ENCODE measurements at places on chromosomes 6 and 20.

DNA sequence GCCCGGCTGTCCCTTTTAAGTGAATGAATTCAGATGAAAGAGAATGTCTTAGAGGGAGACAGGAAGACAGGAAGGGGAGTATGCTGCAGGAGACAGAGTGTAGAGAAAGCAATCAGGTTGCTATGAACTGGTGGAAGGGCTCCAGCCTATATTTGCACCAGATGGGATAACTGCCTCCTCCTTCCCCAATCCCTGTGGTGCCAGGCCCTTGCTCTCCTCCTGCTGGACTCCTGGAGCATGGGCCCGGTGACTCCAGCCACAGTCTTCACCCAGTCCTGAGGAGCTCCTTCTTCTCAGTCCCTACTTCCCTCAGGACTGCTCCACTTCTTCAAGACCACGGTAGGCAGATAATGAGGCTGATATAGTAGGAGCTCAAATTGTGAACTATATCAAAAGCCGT, 91.8 kb downstream of the TMEM200A start:
- no peak for DNase-seq

- DNase-seq: no peak
Measured at GRCh38 chr6:170083236-170084051, 207.4 kb downstream of the DLL1 start.

- DNase-seq: no peak
Measured at GRCh38 chr6:163599136-163599535, 184.6 kb downstream of the QKI start.

- DNase-seq: no peak
Measured at GRCh38 chr6:44367681-44368080, 19.8 kb upstream of the CDC5L start.

- DNase-seq: no peak
Measured at GRCh38 chr20:62233684-62234083, 4.6 kb upstream of the OSBPL2 start.

DNA sequence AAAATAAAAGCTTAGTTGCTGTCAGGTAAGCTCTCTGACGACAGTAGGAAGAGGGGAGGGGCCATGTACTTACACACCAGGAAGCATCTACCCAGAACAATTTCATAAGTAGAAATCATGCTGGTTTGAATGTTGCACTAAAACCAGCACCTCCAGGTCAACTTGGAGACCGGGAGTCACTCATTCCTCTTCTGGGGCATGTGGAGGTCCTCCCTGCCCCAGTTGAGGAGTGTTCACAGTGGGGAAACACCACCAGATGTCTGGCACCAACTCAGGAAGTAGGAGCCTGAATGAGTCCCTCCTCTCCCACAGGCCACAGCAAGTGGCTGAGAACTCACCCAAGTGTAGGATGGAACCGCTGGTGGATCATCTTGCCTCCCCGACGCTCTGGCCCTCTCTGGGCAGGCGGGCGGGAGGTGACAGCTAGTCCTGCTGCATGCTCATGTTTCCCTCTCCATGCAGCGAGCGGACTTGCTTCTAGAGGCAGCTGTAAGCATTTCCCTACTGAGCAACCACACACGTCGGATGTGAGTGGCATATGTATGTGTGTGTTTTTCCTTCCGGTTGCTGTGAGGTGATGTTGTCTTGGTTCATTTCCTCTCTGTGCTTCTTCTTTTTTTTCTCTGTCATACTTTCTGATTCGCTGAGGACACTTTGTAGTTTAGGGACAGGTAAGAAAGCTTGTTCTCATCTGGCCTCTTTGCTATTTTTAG, 149.5 kb upstream of the NEDD9 start:
- no peak for DNase-seq

GRCh38 chr6:31079656-31080261, 32.6 kb downstream of the C6orf15 start:
- peak; percentile 60 for DNase-seq

DNA sequence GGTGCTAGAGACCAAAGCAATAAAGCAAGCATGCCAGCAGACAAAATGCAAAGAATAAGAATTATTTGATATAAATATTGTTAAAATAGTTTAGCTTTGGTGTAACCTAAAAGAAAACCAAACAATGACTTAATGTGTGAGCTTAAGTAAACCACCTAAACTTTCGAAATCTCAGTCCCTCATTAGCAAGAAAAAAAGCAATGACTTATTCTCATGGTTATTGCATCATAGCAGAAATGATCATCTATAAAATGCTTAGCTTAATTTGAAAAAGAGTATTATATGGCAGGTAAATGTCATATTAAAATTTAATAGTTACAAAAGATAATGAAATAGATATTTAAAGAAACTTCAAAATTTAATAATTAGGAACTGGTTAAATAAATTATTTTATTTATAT, 1395.7 kb upstream of the EYS start:
- no peak for DNase-seq

DNA sequence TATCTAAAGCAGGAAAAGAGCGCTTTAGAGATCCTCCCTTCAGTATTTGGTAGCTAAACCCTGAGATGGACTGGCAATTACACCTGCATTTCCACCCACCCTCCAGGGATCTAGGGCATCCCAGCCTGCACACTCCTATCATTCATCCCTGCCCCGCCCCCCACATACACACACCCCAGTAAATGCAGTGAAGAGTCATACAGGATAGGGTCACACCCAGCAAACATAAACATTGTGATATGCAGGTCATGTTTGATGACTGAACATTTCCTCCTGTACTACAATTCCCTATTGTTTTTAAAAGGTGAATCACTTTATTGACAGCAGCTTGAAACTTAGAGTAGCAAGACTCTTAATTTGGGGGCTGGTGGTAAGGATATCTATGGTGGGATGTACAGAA, 112.9 kb downstream of the FOXO3 start:
- DNase-seq: no peak

DNA sequence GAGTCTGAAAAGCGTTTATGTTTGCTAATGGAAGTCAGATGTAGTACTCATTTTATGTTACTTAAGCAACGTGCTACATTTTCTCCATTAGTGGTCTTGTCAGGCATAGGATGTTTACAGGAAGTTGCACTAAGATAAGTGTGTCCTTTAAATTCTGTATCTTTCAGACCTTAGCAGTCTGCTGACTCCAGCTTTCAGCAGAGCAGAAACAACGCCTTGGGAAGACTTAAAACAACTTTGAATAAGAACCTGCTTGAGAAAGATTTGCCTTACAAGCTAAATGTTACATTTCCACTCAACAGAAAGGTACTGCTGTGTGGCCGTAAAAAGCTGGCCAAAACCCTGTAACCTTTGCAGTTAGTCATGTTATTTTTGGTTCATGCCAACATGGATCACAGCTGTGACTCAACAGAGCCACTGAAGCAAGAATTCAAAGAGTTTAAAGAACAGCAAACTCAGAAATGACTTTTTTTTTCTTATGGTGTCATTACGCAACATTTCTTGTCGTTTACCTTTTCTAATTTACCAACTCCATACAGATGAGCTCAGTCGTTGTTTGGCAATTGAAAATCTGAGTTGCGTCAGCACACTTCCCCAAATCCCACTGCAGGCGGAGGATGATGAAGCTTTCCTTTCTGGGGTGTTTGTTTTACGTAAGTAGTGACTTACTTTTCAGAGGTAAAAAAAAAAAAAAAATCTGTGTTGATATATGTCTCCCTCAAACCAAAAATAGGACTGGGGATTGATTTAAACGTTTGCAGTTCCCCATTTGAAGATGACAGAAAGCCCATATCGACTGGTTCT, 27.9 kb upstream of the BMP6 start:
- DNase-seq: no peak

- peak; percentile 88 for DNase-seq
Measured at GRCh38 chr6:128508588-128509296, 11.7 kb downstream of the PTPRK start.

GRCh38 chr6:88764081-88764480, 199.3 kb downstream of the RNGTT start:
- no peak for DNase-seq

DNA sequence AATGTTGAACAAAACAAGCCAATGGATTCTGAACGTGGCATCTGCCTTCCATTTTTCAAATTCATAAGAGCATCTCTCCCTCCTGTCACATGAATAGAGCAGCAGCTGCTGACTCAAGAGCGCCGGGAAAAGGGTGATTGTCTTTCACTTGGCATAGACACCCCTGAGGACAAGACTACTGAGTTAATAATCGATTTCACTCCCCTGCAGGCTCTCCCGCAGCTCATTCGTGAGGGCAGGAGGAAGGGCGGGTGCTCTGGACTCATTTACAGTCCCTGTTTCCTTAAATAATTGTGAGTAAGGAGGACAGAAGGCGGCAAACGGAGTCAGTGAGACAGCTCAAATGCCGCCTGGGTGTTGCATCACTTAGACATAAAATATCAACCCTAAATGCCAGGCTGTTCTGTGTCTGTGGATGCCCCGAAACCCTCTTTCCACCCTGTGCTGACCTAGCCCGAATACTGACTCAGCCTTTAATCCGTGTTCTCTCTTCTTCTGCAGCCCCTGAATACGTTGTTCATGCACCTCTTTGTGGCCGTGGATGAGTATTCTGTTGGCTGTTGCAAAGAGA, 21.6 kb downstream of the CFAP61 start:
- no peak for DNase-seq

GRCh38 chr6:44442236-44442635, 54.7 kb downstream of the CDC5L start:
- DNase-seq: no peak

DNA sequence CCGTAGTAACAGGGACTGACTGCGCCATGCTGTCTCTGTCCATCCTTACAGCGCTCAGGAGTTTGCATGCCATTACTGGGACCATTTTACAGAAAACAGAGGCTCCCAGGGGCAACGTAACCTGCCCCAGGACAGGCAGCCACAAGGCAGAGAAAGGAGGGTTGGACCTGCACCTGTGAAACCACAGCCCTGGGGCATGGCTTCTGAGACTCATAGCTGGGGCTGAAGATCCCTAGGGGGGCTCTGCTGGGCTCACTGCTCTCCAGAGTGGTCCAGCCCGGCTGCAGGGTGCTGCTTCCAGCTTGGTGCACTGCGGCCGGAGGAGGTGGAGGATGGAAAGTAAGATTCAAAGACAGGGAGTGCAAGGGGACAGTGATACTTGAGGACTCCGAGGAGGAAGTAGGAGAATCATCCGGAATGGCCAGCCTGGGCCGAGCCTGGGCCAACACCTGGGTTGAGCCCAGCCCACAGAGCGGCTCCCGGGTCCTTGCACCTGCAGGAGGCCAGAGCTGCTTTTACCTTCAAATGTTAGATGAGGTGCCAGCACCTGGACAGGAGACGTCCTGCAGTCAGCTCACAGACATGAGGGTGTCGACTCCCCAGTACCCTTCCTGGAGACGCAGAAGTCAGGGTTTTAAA, 183.2 kb downstream of the CDH4 start:
- DNase-seq: no peak

DNA sequence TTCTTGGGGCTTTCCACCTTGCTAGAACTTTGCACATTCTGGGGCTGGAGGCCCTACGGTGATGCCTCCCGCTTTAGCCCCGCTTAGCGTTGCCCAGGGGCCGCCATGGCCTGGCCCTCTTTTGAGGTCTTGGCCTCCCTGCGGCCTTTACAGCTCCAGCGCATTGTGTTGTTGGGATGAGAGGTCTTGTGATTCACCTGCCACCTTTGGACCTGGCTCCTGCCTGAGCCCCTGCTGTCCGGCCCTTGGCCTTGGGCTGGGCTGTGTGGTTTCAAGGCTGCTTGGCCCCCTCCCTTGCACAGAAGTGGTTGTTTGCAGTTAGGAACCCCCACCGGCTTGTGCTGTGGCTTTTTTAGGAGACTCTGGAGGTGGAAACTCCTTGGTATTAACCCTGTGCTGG, 61.0 kb upstream of the CDH4 start:
- no peak for DNase-seq

GRCh38 chr6:167815296-167815980, 11.3 kb upstream of the AFDN start:
- no peak for DNase-seq

GRCh38 chr6:29504961-29505360, 17.2 kb upstream of the MAS1L start:
- no peak for DNase-seq

DNA sequence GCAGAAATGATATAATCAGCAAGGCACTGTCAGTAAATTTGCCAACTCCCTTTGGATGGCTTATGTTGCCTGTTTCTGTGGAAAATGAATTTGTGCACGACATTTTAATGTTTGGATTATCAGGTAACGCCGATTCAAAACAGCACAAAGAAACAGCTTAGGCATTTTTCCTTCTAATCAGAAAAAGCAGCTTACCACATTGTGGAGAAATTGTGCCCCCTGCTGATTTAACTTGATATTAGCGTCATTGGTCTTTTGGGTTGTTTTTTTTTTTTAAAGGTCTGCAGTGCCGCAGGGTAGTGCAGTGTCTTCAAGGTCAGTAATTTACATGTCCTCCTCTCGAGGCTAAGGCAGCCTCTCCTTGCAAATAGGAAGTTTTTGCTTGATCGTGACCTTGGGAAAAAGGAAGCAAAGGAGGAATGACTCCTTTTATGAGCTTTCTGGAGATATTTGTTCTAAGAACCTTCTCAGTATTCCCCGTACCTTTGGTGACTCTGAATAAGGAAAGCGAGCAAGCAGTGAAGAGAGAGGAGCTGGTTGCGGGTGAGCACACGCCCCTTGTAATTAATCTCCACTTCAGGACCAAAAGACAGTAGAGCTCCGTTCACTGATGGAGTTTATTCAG, 79.1 kb downstream of the ELOVL4 start:
- peak; percentile 76 for DNase-seq

DNA sequence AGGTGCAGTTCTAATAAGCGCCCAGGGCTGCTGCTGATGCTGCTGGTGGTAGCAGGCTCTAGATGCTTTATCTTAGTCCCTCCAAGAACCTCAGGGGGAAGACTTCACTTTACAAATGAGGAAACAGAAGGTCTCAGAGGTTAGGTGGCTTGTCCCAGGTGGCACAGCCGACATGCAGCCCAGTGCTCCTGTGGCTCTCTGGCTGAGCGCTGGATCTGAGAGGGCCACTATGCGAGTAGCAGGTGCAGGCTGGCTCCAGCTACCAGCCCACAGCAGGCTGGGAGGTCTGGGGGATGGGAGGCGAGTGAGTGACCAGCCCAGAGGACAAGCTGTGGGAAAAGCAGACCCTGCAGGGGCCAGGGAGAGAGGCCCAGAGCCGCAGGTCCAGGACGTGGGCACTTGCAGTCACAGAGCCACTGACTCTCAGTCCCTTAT, 90.9 kb downstream of the PRND start:
- no peak for DNase-seq

DNA sequence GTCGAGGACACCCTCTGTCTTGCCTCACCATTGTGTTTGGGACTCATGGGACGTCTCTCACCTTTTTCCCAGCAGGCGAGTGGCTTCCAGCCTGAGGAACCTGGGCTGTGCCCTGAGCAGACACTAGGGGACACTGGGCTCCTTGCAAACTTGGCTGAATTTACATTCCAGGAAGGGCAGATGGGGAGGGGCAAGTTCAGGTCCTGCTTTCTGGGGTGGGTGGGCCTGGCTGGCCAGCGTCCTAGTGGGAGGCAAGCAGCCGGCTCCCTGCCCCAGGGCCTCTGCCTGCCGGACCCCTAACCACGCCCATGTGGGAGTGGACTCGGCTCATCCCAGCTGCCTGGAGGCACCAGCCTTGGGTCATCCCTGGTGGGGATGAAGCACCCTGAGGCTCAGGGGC, 48.2 kb upstream of the MLN start:
- no peak for DNase-seq

DNA sequence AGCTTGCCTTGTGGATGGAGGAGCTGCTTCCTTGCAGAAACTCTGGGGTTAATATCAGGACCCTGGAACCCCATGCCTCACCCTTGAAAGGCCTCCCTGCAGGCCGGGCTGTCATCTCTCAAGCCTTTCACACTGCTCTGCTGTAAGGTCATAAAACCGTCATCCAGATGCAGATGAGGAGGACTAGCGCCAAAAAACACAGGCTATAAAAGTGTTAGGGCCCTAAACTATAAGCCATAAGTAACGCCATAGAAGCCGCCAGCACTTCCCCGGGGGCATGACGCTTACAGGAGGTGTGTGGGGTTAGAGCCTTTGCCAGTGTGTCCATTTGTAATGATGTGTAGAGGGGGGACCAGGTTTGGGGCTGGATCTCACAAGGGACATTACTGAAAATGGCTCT, 47.6 kb downstream of the CDH4 start:
- no peak for DNase-seq

All from foreskin melanocyte (primary cell).